ENCODE measurements at places on chromosomes 7 and 10. TPM values are rescaled to one million over a fixed set of nuclear protein-coding genes. Genes with fewer than 3 reads are reported as not detected.
A peak's percentile ranks its signal among the peaks of the same experiment; 100 is the strongest.

Gene GBX1
- 1.9 TPM for total RNA-seq

Gene C10orf71
- 136 TPM for total RNA-seq

Gene CDH23
- total RNA-seq: 4.5 TPM

Gene LRIT1
- total RNA-seq: not detected

DNA sequence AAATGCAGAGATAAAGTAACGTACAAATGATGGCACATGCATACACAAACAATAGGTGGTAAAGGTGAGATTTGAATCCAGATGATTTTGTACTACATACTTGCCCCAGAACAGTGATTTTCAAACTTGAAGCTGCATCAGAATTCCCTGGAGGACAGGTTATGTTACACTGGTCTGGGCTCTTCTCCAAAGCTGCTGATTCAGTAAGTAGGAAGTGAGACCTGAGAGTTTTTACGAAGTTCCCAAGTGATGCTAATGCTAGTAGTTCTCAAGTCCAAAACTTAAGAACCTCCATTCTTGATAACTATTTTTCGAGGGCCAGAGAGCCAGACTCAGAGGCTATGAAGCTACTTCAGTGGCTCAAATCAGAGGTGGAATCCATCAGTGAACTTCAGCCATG is 159.0 kb upstream of the POM121L12 start:
- DNase-seq: no peak

DNA sequence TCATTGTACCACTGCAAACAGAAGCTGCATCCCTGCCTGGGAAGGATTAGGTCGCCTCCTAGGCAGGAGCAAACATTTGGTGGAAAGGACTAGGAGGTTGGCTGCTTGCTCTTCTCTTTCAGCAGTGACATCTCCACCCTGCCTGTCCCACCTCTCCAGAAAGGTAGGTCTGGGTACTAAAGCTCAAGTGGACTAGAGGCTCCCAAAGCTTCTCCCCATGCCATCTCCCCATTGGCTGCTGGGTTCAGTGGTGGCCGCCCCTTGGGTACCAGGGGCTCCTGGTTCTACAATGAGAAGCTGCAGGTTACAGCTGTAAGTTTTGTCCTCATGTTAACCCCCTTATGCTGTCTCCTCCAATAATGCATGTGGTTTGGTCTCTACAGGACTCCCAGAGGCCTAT is 180.7 kb upstream of the MKI67 start:
- no peak for DNase-seq

GRCh38 chr10:12431151-12432101 is 82.1 kb downstream of the CAMK1D start:
- no peak for DNase-seq

GRCh38 chr7:120588416-120588815 is 269.5 kb downstream of the TSPAN12 start:
- DNase-seq: no peak

DNA sequence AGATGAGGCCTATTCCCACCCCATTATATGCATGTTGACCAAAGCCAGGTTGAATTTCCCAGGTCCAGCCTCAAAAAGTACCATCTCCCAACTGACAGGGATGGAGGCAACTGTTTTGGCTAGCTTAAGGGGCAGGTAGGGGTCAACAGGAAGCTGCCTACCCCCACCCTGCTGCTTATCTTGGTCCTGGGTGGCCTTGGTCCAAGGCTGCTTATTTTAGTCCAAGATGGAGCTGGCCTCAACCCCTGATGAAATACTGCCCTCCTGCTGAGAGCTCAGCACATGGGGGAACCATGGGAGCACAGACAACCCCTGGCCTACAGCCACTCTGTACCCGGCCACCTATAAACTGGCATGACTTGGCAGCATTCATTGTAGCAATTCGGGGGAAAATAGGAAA is 23.1 kb downstream of the MYO1G start:
- DNase-seq: no peak

GRCh38 chr7:69603937-69604494 is 5.7 kb downstream of the AUTS2 start:
- DNase-seq: no peak

GRCh38 chr10:17673471-17674061 is 29.6 kb downstream of the STAM start:
- DNase-seq: no peak

- no peak for DNase-seq
These were observed 134.2 kb downstream of the ELFN1 start for GRCh38 chr7:1804310-1804709.

DNA sequence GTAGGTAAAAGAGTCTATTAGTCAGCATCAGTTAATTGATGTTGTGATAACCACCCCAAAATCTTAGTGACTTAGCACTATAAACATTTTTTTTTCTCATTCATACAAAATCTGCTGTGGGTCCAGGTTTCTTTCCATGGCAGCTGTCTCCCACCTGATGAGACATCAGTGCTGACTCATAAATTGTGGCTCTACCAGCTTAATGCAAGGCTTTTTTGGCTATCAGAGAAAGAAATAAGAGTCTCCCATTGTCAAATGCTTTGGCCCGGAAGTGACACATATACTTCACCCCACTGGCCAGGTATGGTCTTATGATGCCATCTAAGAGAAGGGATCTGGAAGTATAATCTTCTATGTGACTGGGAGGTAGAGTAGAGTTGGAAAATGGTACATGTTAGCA is 14.5 kb downstream of the DNAJB9 start:
- no peak for DNase-seq

- DNase-seq: no peak
These were observed 52.2 kb downstream of the KMT2C start for GRCh38 chr7:152383341-152384234.

- DNase-seq: no peak
These were observed 84.1 kb upstream of the LRRC18 start for GRCh38 chr10:49023752-49024151.

GRCh38 chr10:815338-816090 is 116.0 kb downstream of the LARP4B start:
- no peak for DNase-seq

GRCh38 chr7:43658718-43659548 is 70.4 kb downstream of the COA1 start:
- DNase-seq: no peak

GRCh38 chr7:76069238-76069638 is 21.3 kb downstream of the MDH2 start:
- DNase-seq: peak; percentile 74

GRCh38 chr10:14309593-14309992 is 21.1 kb downstream of the FRMD4A start:
- DNase-seq: no peak

GRCh38 chr7:50068026-50068425 is 25.0 kb downstream of the ZPBP start:
- DNase-seq: no peak

- DNase-seq: peak; percentile 42
These were observed 527.7 kb downstream of the GALNT17 start for GRCh38 chr7:71659622-71660021.

GRCh38 chr10:30368065-30368718 is 19.1 kb upstream of the MTPAP start:
- DNase-seq: no peak

Measured in left ventricle myocardium inferior (tissue), 1 donor.